ENCODE measurements at places on chromosomes 2 and 18.

DNA sequence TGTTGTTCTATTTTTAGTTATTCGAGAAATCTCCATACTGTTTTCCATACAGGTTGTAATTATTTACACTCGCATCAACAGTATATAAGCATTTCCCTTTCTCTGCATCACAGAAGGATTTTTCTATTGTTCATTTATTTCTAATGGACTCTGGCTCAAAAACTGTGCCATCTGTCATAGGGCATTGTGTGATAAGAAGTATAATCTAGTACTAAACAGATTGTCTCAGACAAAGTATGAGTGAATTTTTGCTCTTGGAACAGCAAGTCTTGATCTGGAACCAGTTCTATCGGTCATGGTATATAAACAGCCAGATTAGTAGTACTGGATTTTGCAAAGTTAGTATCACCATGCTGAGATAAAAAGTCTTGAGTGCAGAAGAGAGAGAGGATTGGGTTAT lies 145.8 kb downstream of the KIAA1328 start:
- no peak for DNase-seq

GRCh38 chr18:75297731-75298130 lies 87.1 kb downstream of the TSHZ1 start:
- DNase-seq, result no peak

DNA sequence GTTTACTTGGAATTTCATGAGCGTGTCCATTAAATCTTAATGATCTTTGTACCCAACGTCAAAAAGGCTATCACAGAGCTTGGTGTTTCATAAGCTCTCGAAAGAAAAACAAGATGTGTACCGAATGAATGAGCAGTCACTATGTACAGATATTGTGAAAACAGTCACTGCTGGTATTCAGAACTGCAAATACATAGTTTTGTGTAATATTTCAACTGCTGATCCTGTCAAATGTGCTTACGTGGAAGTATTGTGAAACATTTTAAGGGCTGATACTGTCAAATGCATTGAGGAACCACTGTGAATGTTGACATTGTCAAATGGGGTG lies 184.2 kb upstream of the KLHL29 start:
- no peak for DNase-seq

DNA sequence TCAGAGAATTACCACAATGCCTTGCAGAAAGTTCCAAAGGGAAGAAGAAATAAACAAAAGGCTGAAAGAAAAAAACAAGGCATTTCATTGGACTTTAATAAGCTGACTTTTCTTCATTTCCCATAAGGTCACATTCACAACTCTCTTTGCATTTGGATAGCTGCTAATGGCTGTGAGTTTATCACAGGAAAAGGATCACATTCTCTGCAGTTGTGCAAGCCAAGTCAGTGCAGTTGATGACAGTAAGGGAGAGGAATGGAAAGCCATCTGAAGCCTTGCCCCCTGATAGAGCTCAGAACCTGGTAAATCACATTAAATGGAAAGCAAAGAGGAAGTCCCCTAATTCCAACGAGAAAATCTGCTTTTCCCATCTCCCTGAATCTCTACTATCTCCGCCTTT lies 950.6 kb downstream of the CNTNAP5 start:
- no peak for DNase-seq

DNA sequence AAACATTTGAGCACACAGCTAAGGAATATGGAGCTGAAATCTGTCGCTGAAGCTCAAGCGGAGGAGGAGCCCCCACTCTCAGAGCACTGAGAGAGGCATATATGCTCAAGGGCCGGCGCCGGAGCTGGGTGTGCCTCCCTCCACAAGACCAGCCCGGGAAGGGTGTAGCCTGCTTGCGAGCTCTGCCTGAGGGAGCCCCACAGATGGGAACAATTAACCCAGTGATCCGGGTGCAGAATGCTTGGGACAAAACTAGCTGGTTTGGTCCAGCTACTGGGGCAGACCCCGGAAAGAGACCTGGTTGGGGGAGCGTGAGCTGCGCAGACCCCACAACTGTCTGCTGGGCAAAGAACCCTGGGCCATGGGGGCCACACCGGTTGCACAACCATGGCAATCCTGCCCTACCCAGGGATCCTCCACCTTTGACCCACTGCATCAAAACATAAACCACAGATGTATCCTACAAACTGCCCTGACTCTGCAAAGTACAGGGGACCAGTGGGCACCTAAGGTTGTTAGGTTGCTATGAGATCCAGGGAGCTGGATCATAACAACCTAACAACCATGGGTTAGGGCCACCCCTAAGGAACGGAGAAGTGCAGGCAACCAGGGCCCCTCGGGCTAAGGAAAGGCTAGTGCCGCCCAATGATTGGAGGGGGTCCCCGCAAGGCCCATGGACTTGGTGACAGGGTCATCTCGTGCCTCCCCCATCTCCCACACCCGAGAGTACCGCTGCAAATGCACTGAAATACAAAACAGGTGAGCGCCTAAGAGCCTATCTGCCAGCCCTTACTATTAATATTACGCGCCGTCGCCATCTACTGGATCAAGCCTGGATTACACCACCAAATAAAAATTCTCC lies 53.4 kb upstream of the SCN1A start:
- DNase-seq, result peak; percentile 4

- no peak for DNase-seq
These were observed 182.8 kb upstream of the CRIM1 start for GRCh38 chr2:36172824-36173223.

- DNase-seq, result no peak
These were observed 1.6 kb upstream of the SLC66A2 start for GRCh38 chr18:79952996-79953559.

- DNase-seq, result no peak
These were observed 17.6 kb downstream of the PMAIP1 start for GRCh38 chr18:59917422-59917821.

- no peak for DNase-seq
These were observed 3.3 kb downstream of the AGAP1 start for GRCh38 chr2:235497096-235497495.

GRCh38 chr2:122100346-122100745 lies 344.9 kb downstream of the TSN start:
- no peak for DNase-seq

GRCh38 chr18:48569915-48570264 lies 31.1 kb downstream of the CTIF start:
- DNase-seq, result no peak

DNA sequence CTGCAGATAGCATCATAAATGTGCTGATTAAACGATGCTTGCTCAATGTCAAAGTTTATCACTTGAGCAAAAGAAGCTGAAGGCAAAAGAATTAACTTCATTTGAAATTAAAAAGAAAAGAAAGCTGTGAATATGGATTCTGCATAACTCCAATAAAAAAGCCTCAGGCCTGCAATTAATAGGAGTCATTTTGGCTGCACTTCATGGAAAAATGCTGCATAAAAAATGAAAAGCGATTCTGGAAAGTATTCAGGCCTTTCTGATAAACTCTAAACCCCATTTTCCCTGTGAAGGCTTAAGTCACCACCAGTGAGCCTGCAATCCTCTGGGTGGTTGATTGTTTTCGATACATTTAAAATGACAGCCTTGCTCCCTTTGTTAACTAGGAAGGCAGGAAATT lies 1793.4 kb downstream of the SUCLG1 start:
- DNase-seq, result no peak

GRCh38 chr2:186724736-186725135 lies 30.9 kb downstream of the FAM171B start:
- no peak for DNase-seq

GRCh38 chr2:109242210-109242653 lies 113.2 kb downstream of the SH3RF3 start:
- no peak for DNase-seq

DNA sequence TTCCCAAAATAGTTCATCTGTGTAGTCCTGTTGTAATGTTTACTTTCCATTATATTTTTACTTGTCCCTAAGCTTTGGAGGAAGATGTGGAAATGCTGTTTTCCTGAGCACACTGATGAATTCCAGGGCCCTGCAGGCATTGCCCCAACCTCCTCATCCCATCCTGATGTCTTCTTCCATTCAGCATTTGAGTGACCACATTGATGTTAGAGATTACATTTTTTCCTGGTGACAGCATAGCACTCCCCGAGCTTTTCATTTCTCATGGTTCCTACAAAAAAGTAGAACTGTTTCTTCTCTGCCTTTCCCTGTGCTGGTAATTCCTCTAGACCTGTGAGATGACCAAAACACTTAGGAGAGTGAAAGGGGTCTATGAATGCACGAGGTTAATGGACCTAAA lies 4.8 kb downstream of the IL36A start:
- no peak for DNase-seq

- no peak for DNase-seq
These were observed 100.6 kb downstream of the ANTXR1 start for GRCh38 chr2:69113627-69114026.

GRCh38 chr2:95525294-95526035 lies 40.9 kb upstream of the TRIM43B start:
- DNase-seq, result no peak

DNA sequence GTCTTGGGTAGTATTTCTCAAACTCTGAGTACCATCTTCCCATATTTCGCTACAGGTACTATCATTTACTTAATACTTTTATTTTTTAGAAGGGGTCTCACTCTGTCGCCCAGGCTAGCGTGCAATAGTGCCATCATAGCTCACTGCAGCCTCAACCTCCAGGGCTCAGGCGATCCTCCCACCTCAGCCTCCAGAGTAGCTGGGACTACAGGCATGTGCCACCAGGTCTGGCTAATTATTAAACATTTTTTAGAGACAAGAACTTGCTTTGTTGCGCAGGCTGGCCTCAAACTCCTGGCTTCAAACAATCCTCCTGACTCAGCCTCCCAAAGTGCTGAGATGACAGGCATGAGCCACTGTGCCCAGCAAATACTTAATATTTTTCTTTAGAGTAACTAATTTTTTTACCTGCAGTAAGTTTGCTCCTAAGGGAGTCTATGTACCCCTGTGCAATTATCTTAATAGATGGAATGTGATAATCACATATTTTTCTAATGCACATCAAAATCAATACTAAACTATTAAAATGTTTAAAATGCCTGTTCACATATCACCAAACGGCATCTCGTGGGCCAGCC lies 100.6 kb upstream of the ST3GAL5 start:
- DNase-seq, result no peak

GRCh38 chr2:236177604-236177966 lies 9.4 kb upstream of the GBX2 start:
- no peak for DNase-seq

GRCh38 chr2:219661955-219662395 lies 34.5 kb downstream of the SLC4A3 start:
- no peak for DNase-seq

DNA sequence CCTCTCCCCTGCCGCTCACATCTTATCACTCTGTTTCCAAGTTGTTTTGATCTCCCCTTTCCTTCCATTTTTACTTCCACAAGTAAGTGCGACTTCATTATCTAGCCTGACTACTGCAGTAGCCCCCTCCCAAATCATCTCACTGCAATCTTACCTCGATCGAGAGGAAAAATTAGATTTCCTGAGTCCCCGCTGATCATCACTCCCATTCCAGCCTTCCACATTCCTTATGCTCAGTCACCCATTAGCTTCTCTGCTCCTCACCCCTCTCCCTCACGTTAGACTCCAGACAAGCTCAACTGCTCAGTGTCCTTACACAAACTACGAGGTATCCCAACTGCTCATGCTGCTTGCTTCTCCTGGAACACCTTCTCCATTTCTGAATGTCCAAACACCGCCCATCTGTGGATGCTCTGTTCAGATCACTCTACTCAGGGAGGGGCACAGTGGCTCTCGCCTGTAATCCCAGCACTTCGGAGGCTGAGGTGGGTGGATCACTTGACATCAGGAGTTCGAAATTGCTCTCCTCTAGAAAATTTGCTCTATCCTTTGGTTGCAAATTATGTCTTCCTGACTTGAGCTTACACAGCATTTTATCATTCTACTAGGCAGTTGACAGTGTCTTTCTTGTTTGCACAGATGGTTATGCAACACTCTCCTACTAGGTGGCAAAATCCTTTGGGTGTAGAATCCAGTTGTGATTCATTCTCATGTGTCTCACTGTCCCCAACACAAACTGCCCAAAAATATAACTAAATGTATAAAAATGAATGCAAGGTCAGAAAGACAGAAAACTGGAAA lies 96.5 kb downstream of the INO80D start:
- no peak for DNase-seq

- DNase-seq, result no peak
These were observed 422.3 kb upstream of the CELF4 start for GRCh38 chr18:37987901-37988300.

- DNase-seq, result no peak
These were observed 62.4 kb downstream of the MRPS9 start for GRCh38 chr2:105100046-105100840.

GRCh38 chr2:191166756-191167445 lies 16.1 kb upstream of the STAT4 start:
- DNase-seq, result no peak

- DNase-seq, result peak; percentile 58
These were observed 5.1 kb downstream of the SERPINB8 start for GRCh38 chr18:63974991-63975390.

- no peak for DNase-seq
These were observed 173.9 kb downstream of the HDAC4 start for GRCh38 chr2:239226677-239227581.

GRCh38 chr18:26696308-26696707 lies 148.0 kb upstream of the KCTD1 start:
- DNase-seq, result no peak

GRCh38 chr2:18525236-18525635 lies 35.2 kb downstream of the RDH14 start:
- no peak for DNase-seq

DNA sequence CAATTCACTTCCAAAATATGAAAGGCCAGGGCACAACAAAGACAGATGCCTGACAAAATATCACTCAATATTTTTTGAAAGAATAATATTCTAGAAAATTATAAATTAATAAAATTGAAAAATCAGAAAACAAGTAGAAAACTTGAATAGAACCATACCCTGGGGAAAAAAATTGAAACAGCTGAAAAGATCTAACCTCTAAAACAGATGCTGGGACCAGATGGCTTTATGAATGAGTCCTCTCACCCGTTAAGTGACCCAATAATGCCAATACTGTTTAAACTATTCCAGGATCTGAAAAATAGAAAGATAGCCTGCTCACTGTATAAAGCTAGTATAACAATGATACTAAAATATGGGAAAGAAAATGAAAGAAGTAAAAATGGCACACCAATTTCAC lies 322.3 kb upstream of the VWC2L start:
- no peak for DNase-seq

GRCh38 chr2:148238561-148238960 lies 217.7 kb downstream of the MBD5 start:
- DNase-seq, result no peak

DNA sequence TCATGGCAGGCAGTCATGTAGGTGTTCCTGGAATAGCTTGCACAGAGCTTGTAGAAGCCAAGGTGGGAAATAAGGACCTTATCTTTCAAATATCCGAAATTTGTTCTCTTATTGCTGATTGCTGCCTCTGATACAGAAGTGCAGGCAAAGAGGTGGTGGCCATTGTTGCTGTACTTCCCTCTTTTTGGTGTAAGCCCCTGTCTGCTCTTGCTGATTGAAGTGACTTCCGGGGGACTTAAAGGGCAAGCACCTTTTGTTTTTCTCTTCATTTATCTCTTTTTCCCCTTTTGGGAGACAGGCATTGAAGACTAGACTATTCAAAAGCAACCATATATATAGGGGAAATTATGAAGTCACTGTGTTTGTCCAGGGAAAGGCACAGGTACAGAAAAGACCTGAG lies 131.6 kb upstream of the OTX1 start:
- no peak for DNase-seq

- peak; percentile 67 for DNase-seq
These were observed 91.6 kb downstream of the TMX3 start for GRCh38 chr18:68623342-68623741.

All from T47D (cell line).